ENCODE measurements at places on chromosomes 7 and 10. TPM values are rescaled to one million over a fixed set of nuclear protein-coding genes. Genes with fewer than 3 reads are reported as not detected.

GNGT1 gene
- total RNA-seq: not detected

C7orf57 gene
- total RNA-seq: 0.11 TPM

RPEL1 gene
- not detected for total RNA-seq

GARIN1A gene
- total RNA-seq: 0.48 TPM

HOXA4 gene
- not detected for total RNA-seq

VDAC2 gene
- total RNA-seq: 219 TPM

CCDC3 gene
- total RNA-seq: 0.09 TPM

HOXA11 gene
- total RNA-seq: not detected

ADGRA1 gene
- not detected for total RNA-seq

CFAP58 gene
- total RNA-seq: 1.1 TPM

CEP41 gene
- 15.9 TPM for total RNA-seq

PIP4K2A gene
- 105 TPM for total RNA-seq

LRRD1 gene
- total RNA-seq: 0.09 TPM

PBLD gene
- 1.3 TPM for total RNA-seq

KNDC1 gene
- 0.51 TPM for total RNA-seq

GPR85 gene
- total RNA-seq: not detected

CREB5 gene
- total RNA-seq: not detected

SPRN gene
- not detected for total RNA-seq

SPDYE2B gene
- total RNA-seq: not detected

RSPH10B gene
- total RNA-seq: 0.59 TPM

SLC39A12 gene
- not detected for total RNA-seq

All from activated T-helper 2 cell treated with anti-CD3 and anti-CD28 coated beads, Interferon-gamma antibody, Interleukin-2, Interleukin-4, amounts not matched to agents 10 μg/mL and 5 μg/mL and 100 μg/mL, durations not matched to agents 14 hours and 24 hours and 36 hours (primary cell).